ENCODE measurements at places on chromosomes 11 and 22.

GRCh38 chr11:115389790-115390189, 114.4 kb downstream of the CADM1 start:
- DNase-seq, result no peak

DNA sequence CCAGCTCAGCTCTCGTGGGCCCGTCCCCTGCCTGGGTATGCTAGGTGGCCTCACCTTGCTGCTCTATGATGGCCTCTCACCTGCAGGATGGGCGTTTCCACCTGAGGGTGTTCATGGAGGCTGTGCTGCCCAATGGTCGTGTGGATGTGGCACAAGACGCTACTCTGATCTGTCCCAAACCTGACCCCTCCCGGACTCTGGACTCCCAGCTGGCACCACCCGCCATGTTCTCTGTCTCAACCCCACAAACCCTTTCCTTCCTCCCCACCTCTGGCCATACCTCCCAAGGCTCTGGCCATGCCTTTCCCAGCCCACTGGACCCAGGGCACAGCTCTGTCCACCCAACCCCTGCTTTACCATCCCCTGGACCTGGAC, 2.1 kb downstream of the ZP1 start:
- DNase-seq, result no peak

DNA sequence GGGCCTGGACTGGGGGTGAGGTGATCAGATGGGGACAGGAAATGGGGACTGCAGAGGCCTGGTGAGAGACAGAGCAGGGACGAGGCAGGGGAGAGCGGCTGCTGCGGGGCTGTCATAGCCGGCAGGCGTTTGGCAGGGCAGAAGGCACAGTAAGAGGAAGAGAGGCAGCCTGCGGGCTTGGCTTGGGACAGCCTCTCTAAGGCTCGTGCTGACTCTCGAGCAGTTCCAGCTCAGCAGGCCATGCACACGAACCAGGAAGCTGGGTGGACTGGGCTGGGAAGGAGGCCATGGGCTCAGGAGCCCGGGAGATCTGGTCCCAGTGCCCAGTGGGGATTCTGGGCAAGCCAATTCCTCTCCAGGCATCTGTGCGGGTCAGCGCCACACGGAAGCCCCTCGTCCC, 19.6 kb upstream of the EIF3D start:
- peak; percentile 6 for DNase-seq

DNA sequence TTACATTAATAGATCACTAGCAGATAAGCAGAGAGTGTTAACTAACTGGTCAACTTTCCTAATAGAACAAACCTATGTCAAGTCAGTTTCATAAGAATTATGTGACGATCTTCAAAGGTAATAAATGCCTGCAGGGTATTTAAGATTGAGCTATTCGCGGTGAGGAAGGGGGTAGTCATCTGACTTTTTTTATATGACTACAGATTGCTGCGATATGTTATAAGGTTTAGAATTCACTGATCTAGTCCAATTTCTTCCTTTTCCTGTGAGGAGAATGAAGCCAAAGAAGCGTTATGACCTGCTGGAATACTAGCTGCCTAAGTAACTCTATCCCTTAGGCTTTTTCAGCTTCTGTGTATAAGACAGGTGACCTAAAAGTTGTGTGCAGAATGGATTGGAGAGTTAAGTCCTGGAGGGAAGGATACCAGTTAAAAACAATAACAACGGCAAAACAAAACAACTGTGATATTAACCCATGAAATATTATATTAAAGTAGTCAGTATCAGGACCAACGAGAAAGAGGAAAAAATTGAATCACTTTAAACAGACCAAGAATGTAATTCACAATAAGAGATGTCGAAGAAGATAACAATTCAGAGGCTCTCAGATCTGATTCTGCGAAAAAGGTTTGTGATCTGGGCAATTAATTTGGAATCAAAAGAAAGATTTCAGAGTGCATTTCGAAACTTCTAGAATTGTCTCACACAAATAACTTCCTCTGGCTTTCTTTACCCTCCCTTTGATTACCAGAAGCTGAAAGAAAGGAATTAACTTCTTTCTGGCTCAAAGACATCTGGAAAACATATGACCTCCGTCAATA, 630 bp downstream of the CASP4 start:
- DNase-seq, result peak; percentile 28

DNA sequence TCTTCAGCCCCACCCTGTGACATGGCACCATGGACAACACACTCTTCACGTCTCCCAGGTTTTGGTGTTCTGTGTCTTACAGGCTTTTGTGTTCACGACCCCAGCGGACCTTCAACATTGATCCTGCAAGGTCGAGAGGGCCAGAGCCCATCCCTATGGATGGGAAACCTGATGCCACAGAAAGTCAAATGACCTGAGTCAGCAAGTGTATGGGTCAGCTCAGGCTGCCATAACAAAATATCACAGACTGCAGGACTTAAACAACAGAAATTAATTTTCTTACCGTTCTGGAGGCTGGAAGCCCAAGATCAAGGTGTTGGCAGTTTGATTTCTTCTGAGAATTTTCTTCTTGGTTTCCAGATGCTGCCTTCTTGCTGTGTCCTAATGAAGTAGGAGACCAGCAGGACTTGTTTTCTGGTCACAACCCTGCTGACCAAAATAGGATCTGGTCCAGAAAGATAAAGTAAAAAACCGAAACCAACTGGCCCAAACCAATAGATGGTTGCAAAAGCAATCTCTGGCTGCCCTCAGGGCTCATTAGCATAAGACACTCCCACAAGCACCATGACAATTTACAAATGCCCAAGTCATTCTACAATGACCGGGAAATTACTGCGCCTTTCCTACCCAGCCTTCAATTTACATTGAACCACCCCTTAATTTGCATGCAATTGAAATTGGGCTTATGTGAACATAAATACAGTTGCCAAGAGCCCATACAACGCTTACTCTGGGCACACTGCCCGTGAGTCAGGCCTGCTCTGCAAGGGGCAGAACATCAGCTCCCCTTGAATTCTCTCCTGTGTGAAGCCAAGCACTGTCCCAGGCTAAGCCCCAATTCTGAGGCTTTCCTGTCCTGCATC, 113.9 kb downstream of the RPS6KA4 start:
- DNase-seq, result no peak

Data from EH (cell line).